ENCODE measurements at places on chromosomes 11 and 22. TPM values are rescaled to one million over a fixed set of nuclear protein-coding genes. Genes with fewer than 3 reads are reported as not detected.

DNA sequence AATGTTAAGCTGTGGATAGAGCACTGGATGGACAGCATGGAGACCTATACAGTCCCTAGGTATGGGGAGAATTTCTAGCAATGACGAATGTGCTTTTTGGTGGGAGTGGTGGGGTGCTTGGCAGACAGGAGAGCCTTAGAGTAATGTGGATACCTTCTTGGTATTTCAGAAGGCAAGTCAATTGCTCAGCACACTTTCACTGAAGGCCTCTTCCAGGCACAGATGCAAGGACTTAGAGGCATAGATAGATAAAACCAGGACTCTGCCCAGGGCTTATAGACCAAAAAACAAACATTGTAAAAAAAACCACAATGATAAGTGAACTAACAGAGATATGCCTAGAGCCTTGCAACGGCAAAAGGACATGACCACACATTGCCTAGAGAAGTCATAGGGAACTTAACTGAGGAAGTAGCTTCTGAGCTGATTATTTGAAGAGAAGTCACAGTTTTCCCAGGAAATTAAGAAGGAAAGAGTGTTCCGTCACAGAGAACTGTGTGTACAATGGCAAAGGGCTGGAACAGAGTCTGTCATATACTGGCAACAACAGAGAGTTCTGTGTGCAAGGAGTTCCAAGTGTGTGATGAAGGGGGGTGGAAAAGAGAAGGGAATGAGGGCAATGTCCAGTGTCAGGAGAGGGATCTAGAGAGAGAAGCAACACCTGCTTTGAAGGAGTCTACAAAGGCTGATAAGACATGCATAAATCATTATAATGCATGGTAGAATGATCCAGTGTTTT, 65.9 kb upstream of the PICALM start:
- no peak overlapping the region for H3K4me3 ChIP-seq
- H3K27me3 ChIP-seq = no peaks in the 10 kb centered on the region
- H3K36me3 ChIP-seq = no peaks in the 10 kb centered on the region

The KREMEN1 gene
- 35.9 TPM for total RNA-seq

The PLAAT2 gene
- 0.35 TPM for total RNA-seq

DNA sequence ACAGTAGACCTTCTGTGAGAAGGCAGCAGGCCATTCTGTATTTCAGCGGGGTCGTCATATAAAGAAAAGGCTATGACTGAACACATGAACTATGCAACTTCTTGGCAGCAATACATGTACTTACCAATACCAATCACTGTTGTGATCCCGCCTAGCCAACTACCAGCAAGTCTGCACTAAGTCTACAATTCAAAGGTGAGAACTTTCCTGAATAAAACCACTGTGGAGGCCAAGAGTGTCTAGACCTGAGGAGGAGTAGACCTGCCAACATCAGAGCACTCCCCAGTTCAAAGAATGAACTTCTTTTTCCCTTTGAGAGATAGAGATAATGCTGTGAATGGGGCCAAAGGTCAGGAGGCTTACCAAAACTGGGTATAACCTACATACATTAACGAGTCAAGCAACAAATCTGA, 108.2 kb downstream of the SIK3 start:
- H3K4me3 ChIP-seq = no peak overlapping the region
- no peaks in the 10 kb centered on the region for H3K27me3 ChIP-seq
- peak overlapping the region; percentile 48 for H3K27ac ChIP-seq
- no peaks in the 10 kb centered on the region for H3K36me3 ChIP-seq
- peak; percentile 17 for DNase-seq

The CCDC81 gene
- total RNA-seq = 0.81 TPM

The MMP3 gene
- total RNA-seq = not detected

DNA sequence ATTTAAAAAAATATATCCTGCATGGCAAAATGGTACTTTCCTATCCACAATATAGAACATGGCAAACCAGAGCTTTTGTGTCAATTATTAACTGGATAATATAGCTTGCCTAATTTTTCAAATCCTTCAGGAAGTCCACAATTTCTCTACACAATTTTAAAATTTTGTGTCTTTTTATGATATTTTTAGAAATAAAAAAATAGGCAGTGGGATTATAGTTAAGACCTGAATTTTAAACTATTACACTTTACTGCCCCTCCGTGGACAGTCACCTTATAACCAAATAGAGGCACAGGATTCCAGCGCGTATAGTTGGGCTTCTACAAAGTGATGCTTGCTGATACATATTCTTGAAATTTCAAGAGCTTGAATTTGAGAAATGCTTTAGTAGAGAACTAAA, 2.1 kb upstream of the DMC1 start:
- no peak overlapping the region for H3K27ac ChIP-seq
- H3K4me1 ChIP-seq = peaks cover 32% of the 10 kb centered on the region
- no peaks in the 10 kb centered on the region for H3K27me3 ChIP-seq
- DNase-seq = no peak

Data from heart right ventricle (tissue), 16 donors.